ENCODE measurements at places on chromosomes 11 and 22.

GRCh38 chr11:43797337-43797736 is 83.3 kb upstream of the ALKBH3 start:
- DNase-seq, result no peak

- DNase-seq, result peak; percentile 20
Measured at GRCh38 chr11:57885298-57886050, 123.9 kb downstream of the CTNND1 start.

- no peak for DNase-seq
Measured at GRCh38 chr22:50729391-50730012, 8.5 kb upstream of the ACR start.

- DNase-seq, result no peak
Measured at GRCh38 chr22:44026066-44026629, 2.0 kb downstream of the PARVB start.

DNA sequence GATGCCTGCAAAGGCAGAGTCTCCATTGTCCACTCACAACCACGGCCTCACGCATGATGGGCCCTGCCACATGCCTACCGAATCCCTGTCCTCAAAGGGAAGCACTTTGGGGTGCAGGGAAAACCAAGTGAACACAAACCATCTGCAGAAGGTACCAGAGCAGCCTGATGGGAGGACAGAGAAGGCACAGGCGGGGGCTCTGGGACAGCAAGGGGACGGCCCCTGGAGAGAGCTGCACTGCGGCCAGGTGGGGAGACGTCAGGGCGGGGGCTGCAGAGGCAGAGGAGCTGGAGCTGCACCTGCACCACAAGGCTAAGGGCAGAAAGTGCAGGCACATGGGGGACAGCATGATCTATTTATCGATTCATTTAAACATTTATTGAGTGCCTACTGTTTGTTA is 1056.0 kb downstream of the TBC1D22A start:
- DNase-seq, result no peak

GRCh38 chr11:114077482-114078305 is 18.2 kb downstream of the ZBTB16 start:
- no peak for DNase-seq

GRCh38 chr22:24498824-24499223 is 3.7 kb downstream of the UPB1 start:
- DNase-seq, result no peak

GRCh38 chr22:25013607-25014006 is 61.1 kb downstream of the KIAA1671 start:
- no peak for DNase-seq

GRCh38 chr11:16795146-16795545 is 56.7 kb downstream of the C11orf58 start:
- DNase-seq, result no peak

All from NCI-H1048 (cell line).